ENCODE measurements at places on chromosomes 4 and X.

- no peak for DNase-seq
Observed at GRCh38 chrX:53714580-53715345, 28.2 kb upstream of the HUWE1 start.

DNA sequence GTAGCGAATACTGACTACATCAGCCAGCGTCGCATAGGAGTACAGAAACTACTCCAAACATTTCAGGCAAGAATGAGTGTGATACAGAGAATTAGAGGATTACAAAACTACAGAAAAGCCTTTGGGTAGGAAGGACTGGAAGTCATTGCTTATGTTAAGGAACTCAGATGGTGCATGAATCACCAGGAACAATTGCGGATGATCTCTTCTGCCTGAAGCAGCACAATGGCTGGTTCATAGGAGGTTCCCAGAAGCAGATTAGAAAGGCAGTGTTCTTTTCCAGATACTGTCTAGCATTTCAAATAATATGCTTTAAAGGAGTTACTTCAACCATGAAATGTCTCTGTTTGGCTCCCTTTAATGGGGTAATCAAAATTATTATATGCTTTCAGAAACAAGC, 42.5 kb upstream of the MAP9 start:
- DNase-seq: no peak

- no peak for DNase-seq
Observed at GRCh38 chr4:187887906-187888305, 107.7 kb upstream of the ZFP42 start.

DNA sequence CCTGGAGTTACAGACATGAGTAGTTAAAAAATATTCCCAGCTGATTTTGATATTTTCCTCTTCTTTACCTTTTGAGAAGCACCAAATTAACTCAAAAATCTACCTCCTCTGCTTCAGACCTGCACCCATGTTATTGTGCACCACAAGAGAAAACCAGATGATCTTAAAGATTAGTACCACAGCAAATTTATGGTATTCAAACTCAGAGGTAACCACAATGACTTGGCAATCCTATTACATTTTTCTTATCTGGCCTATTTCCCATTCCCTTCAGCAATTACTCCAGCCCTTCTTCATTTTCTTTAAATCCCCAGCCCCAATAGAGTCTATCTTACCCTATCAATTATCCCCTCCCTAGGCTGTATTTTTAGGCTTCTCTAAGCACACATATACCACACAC, 535.1 kb downstream of the FAT4 start:
- no peak for DNase-seq

- no peak for DNase-seq
Observed at GRCh38 chrX:3141031-3141430, 99.8 kb downstream of the ARSF start.

- DNase-seq: no peak
Observed at GRCh38 chr4:128393101-128393704, 105.6 kb upstream of the PGRMC2 start.

- no peak for DNase-seq
Observed at GRCh38 chrX:14022019-14022418, 7.7 kb downstream of the GEMIN8 start.

DNA sequence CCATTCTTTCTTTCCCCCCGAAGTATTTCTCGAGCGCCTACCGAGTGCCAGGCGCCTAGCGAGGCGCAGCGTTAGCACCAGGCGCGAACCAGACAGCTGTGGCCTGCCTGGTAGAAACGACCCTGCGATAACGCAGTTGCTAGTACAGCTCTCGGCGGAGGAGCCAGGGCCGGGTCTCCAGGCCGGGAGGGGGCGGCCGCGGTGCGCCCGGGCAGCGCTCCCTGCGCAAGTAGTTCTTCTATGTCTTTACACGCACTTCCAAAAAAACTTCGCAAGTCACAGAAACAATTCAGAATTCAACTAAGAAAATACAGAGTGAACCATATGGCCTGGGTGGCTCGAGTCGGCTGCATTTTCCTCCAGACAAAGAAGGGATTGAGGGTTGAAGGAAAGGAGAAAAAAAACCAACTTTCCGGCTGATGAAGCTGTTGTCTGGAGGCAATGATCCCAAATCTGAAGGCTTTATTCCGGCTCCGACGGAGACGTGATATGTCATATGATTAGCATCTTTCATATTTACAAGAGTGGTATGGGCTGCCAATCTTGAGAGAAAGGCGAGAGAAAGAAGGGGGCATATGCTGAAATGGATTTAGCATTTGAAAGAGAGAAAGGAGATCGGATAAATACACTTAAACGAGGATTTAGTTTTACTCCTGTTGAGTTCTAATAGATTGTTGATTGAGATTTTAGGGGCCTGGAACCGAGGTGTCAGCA, 7.2 kb upstream of the NEUROG2 start:
- peak; percentile 81 for DNase-seq

DNA sequence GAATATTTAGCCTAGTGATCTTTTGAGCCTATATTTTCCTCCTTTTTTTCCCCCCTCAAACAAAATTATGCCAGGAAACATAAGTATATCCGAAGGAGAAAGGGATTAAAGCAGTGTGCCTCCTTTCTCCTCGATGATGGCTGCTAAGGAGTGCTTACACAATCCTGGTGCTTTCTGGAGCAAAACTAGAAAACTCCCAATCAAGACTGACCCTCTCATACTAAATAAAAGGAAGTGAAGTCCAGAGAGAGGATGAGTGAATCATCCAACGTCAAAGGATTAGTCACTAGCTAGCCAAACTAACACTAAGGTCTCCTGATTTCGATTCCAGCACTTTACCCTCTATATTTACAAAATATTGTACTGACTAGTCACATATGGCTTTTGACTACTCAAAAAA, 146.8 kb downstream of the PPP3CA start:
- no peak for DNase-seq

GRCh38 chrX:150615356-150615755, 46.9 kb downstream of the MTM1 start:
- no peak for DNase-seq

- no peak for DNase-seq
Observed at GRCh38 chr4:152220201-152220666, 315.7 kb downstream of the FBXW7 start.

- DNase-seq: no peak
Observed at GRCh38 chr4:164935363-164935762, 42.1 kb downstream of the TRIM61 start.

GRCh38 chrX:57134702-57135101, 2.5 kb downstream of the SPIN2A start:
- no peak for DNase-seq

- DNase-seq: no peak
Observed at GRCh38 chrX:19753368-19753767, 134.0 kb downstream of the SH3KBP1 start.

- DNase-seq: no peak
Observed at GRCh38 chr4:61356696-61357095, 156.6 kb downstream of the ADGRL3 start.

- no peak for DNase-seq
Observed at GRCh38 chr4:93896516-93896915, 68.0 kb downstream of the ATOH1 start.

All from spleen (tissue), 13 donors.